T-cell (primary cell): ENCODE measurements at places on chromosomes 5 and 9. TPM values are rescaled to one million over a fixed set of nuclear protein-coding genes. Genes with fewer than 3 reads are reported as not detected.

DNA sequence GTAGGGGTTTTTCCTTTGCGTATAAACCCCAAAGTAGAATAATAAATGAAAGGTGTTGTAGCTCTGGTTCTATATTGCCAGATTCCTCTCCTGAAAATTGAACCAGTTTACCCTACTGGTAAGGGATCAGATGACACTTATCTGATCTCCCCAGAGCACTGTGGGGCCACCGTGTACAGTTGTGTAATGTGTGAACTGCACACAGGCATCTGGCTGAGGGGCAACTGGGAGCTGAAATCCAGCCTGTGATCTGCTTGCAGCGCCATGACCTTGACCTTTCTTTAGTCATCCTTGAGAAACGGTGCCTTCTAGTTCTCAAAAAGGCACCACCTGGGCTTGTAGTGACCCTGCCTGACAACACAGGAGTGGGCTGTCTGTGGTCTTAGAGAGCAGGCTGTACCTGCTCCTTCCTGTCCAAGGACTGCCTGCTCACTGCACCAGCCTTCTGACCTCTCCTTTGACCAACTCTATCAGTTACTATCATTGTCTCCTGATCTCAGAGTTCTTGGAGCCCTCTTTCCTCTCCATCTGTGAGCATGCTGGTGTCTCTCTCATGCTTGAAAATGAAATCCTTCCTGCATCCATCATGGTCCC is 40.2 kb downstream of the PDE6A start:
- no peaks in the 10 kb centered on the region for H3K36me3 ChIP-seq
- H3K4me3 ChIP-seq = no peak overlapping the region
- DNase-seq = no peak
- H3K27me3 ChIP-seq = peaks cover 9% of the 10 kb centered on the region
- no peak overlapping the region for H3K27ac ChIP-seq

Gene OGN
- 0.25 TPM for total RNA-seq

Gene CSF2
- total RNA-seq = not detected

Gene MARCOL
- total RNA-seq = not detected

Gene TMC1
- not detected for total RNA-seq
